ENCODE measurements at places on chromosomes 5 and 9.
A peak's percentile ranks its signal among the peaks of the same experiment; 100 is the strongest.

DNA sequence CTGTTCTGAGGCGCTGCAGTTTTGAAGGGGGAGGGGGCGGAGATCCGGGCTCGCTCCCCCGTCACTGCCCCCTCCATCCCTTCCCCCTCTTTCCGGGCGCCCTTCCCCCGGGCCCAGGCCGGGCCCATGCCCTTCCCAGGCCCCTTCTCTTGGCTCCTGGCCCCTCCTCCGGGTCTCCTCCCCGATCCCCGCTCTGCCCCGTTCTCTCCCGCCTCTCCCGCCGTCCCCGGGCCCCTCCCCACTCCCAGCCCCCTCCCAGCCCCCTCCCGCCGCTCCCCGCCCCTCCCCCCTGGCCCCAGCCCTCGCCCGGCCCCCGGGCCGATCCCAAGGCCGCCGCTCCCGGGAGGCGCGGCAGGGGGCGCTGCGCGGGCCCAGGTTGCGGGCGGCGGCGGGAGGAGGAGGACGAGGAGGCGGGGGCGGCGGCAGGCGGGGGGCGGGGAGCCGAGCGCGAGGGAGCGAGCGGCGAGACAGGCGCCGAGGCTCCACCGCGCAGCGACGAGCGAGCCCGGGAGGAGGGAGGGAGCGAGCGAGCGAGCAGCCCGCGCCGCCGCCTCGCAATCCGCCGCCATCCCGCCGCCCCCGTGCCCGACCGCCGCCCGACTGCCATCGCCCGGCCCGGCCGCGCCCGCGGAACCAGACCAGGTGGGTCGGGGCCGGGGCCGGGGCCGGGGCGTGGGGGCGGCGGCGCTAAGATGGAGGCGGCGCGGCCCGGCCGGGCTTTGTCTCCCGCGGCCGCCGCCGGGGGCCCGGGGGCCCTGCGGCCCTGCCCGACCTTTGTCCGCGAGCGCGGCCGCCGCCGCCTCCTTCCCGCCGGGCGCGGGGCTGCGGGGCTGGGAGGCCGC, at the start of gene PRRC2B:
Gene PRRC2B (plus strand): TSS at position 465 of the 842 bp plus-strand sequence. CDS start 36,059 bp downstream, outside the sequence.
- DNase-seq, result peak; percentile 86

DNA sequence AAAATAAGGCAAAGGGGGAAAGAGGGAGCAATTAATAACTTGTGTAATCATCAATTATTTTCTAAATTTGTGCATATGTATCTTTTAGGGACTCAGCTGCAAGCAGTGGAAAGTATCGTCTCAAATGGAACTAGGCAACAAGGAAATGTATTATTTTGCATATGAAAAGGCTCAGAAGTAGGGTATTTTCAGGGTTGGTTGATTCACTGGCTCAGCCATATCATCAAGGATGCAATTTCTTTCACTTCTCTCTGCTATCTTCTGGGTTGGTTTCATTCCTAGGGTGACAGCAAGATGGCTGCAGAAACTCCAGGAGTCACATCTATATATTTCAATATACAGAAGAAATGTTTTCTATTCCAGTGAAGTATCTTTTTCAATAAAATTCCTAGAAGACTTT, 509.8 kb downstream of the DMAC1 start:
- DNase-seq, result no peak

DNA sequence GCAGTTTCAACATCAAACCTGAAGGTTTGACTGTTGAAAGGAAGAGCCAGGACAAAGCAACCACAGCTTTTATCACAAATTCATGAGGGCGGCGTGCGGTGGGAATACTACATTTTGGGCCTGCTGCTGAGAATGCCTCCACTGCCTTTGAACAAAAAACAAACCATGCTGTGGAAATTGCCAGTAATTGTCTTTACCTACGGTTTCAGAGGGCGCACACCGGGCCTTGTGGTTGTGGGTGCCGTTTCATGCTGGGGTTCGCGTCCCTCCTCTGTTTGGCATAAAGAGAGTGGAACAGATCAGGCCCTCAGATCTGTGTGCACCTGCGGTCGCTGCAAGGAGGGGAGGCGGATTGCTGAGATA, 27.6 kb upstream of the TCF7 start:
- DNase-seq, result peak; percentile 82

DNA sequence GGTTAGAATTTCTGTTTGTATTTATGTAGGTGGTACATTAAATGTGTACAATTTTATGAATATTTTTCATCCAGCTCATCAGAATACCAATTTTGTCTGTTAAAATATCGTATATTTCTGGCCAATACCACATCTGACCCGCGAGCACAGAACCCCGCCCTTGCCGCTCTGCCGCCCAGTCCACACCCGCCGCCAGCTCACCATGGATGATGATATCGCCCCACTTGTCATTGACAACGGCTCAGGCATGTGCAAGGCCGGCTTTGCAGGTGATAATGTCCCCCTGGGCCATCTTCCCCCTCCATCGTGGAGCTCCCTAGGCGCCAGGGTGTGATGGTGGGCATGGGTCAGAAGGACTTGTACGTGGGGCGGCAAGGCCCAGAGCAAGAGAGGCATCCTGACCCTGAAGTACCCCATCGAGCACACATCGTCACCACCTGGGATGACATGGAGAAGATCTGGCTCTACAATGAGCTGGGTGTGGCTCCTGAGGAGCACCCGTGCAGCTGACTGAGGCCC, 153.2 kb downstream of the CAVIN4 start:
- no peak for DNase-seq

DNA sequence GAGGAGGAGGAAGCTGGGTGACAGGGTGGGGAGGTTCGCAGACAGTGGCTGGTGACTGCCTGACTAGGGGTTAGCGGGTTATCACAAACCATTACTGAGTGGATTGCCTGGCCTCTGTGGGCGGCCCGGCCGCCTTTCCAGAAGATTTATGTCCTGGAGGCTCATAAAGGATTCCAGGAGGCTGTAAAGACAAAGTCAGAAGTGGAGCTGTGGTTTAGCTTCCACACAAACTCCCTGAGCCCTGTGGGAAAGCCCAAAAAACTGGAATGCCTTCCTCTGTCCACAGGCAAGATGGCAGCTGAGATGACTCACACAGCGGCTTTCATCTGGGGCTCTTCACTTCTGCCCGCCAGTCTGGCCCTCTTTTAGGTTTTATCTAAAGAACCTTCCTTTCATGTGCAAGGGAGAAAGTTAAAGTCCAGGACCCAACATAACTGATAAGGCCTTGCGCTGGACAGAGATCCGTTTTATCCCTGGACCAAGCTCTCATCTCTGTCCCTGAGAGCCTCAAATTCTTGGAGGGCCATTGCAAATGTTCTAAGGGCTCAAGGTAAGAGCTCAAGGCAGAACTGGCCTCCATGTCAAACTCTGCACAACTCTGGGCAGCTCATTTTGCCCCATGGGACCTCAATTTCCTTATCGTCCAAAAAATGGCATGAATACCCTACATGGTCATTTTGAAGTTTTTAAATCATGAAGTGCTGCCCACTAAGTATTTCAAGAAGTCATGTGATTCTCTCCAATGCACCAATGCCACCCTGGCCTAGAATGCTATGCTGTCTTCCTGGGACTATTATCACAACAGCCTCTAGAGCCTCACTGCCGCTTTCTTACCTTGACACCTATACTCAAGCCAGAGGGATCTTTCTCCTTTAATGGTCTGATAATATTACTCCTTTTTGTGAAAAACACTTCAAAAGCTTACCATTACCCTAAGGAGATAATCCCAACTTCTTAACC, 249.4 kb upstream of the TRIM32 start:
- DNase-seq, result no peak

DNA sequence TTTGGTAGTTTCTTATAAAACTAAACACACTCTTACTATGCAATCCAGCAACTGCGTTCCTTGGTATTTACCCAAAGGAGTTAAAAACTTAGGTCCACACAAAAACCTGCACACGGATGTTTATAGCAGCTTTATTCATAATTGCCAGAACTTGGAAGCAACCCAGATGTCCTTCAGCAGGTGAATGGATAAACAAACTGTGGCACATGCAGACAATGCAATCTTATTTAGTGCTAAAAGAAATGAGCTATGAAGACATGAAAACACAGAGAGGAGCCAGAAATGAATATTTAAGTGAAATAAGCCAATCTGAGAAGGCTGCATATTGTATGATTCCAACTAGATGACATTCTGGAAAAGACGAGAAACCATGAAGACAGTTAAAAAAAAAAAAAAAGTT, 10.7 kb downstream of the WNK2 start:
- no peak for DNase-seq

DNA sequence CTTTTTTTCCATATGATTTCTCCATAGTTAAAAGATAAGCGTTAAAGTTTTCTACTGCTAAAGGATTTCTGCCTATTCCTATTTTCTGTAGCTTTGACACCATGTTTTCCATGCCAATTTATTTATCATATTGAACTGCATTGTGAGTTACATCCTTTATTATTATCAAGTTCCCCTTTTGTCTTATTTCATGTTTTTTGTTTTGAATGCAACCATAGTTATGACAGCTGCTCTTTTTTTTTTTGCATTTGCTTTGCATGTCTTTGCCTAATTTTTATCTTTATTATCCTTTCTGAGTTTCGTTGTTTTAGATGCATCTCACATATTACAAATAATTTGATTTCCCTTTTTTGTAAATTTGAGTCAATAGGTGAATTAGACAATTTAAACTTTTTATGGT, 161.5 kb downstream of the DEPDC1B start:
- no peak for DNase-seq

DNA sequence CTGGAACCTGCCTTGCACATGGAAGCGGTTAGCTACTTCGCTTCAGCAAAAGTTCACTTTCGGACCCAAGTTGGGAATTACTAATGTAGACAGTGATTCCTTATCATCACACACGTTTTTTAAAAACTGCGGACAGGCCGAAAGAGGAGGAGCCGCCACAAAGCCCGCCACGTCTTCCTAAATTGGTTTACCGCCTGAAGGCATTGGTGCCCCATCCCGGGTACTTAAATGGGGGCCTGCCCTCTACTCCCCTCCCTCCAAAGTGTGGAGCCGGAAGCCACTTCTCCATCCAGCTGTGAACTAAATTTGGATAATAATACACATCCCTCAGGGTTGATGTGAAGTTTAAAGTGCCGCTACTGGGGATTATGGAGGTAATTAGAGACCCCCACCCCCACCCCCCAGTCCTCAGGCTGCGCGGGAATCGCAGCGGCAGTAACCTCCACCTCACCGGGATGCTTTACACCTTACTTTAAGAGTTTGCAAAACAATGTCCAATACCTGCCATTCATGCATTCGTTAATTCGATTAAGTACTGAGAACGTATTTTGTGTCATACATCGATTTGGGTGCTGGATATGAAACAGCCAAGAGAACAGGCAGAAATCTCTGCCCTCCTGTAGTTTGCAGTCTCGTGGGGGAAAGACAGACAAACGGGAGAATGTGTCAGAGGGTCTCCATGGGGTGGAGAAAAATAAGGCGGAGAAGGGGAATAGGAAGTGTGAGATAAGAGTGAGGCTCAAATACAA, 937 bp upstream of the MACROH2A1 start:
- DNase-seq, result no peak

DNA sequence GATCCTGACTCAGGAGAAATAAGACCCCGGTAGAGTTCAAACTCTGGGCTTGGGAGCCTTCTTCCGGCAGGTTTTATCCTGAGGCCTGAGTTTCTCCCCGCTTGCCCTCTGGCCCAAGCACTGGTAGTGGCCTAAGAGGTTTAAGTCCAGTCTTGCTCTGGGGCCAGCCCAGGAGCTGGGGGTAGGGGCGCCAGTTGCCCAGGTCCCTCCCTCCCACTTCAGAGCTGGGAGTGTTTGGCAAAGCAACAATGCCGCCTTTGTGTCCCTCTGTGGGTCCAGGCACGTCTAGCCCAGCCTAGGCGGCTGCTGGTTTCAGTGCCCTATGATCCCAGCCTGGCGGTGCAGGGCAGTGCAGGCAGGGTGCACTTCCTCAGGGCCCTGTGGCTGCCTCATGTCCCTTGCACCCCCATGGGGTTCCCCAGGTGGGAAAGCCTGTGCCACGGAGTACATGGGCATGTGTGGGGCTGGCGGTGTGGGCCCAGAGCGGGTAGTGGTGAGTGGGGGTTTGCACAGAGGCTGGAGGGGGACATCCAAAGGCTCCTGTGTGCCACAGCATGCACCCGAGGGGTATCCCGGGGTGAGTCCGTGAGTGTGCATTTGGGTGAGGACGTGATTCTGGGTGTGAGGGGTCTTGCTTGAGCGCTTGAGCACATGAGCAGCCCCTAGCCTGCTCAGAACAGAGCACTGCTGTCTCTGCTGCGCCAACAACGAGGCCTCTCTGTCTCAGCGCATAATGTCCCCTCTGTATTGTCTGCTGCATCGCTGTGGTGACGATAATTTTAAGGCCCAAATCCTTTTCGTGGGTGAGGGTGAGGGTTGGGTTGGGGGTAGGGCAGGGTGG, 61.7 kb upstream of the PSD2 start:
- no peak for DNase-seq

DNA sequence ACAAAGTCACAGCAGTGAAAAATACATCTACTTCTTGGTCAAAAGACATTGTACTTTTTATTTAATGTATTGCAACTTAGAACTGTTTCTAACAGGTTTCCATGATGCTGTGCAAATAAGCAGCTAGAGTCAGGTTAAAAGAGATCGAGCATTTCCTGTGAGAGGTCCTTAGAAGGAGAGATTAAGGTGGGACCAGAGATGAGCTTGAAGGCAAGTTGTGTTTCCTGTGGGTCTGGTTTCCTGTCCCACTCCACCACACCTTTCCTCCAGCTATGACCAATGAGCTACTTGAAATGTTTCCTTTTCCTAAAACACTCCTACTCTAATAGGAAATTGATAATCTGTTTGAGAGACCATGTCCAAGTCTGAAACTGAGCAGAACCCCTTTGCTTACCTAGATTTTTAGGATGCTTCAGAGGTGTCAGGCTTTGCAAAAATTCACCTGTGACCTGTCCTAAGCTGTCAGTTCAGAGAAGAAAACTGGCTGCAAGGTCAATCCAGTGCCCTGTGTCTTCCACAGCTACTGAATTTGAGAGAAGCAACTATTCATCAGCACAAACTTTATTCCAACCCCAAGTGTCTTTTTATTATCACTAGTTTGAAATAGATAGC, 13.1 kb upstream of the RLN1 start:
- no peak for DNase-seq

GRCh38 chr5:38506302-38506701, 50.1 kb downstream of the LIFR start:
- DNase-seq, result no peak

DNA sequence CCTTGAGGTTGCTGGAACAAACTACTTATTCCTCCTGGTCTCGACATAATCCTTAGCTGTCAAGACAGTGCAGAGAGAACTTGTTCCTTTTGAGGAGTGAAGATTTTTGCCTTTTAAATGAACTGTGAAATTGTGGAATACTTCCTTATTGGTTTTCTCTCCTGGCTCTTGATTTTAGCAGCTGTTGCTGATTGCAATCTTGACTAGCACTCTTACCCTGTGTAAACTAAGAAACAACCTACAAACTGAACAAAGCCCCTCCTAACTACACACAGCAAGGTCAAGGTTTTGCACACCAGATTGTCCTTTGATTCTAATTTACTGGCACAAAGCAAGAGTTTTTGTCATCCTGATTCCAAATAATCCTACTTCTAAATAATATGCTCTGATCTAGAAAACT, 84.0 kb upstream of the GOLGA1 start:
- DNase-seq, result no peak

GRCh38 chr9:132169672-132170392, 8.0 kb downstream of the NTNG2 start:
- DNase-seq, result peak; percentile 56

GRCh38 chr5:72634444-72634843, 127.2 kb upstream of the ZNF366 start:
- no peak for DNase-seq

GRCh38 chr5:124922255-124922975, 176.0 kb upstream of the ZNF608 start:
- DNase-seq, result no peak
